ENCODE measurements at places on chromosomes 5 and 9.
A peak's percentile ranks its signal among the peaks of the same experiment; 100 is the strongest.

GRCh38 chr9:137198051-137198901 lies 2.3 kb downstream of the TPRN start:
- no peak for DNase-seq

- DNase-seq, result no peak
Observed at GRCh38 chr5:146425023-146425422, 22.1 kb upstream of the TCERG1 start.

GRCh38 chr5:137837491-137838394 lies 29.9 kb upstream of the MYOT start:
- DNase-seq, result no peak

DNA sequence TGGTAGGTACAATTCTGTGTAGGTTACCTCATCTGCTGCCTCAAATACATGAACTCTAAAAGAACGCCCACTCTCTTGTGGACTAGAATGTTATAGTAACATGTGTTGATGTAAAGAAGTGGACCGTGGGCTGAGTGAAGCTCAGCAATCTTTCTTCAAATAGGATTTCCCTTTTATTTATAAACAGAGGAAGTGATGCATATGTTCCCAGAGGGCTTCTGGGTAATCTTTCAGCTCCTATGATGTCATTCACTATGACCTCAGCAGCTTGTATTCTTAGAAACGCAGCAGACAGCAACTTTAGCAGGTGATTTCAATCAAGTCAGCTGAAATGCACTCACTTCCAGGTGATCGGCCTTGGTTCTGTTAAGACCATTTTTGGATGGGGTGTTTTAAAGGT lies 14.4 kb downstream of the F2RL2 start:
- no peak for DNase-seq

GRCh38 chr5:157533011-157533481 lies 42.5 kb downstream of the ADAM19 start:
- DNase-seq, result no peak

DNA sequence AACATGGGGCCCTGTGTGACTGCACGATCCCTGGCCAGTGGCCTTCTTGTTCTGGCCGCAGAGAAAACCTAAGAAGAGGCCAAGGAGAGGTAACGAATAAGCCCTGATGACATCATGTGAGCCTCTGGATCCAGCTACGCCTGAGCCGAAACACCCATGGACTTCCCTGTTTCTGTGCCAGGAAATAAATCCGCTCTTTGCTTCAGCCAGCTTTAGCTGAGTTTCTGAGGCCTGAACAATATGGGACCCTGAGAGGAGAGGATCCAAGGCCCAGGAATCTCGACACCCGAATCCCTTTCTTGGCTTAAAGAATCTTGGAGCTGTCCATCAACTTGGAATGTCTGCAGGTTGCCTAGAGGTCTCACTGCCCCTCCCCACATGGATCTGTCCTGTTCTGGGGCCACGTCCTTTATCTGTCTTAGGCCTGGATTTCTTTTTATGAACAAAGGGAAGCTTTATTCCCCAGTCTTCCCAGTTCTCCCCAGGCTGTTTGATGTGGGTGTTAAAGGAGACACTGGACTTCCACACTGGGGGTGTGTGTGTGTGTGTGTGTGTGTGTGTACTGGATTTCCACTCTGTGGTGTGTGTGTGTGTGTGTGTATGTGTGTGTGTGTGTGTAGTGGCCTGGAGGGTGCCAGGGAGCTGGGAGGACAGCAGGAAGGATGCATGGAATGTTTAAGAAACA lies 13.7 kb downstream of the IER5L start:
- no peak for DNase-seq

- DNase-seq, result no peak
Observed at GRCh38 chr5:118597543-118597942, 390.8 kb downstream of the DTWD2 start.

- no peak for DNase-seq
Observed at GRCh38 chr9:131658377-131659129, 81.3 kb downstream of the RAPGEF1 start.

DNA sequence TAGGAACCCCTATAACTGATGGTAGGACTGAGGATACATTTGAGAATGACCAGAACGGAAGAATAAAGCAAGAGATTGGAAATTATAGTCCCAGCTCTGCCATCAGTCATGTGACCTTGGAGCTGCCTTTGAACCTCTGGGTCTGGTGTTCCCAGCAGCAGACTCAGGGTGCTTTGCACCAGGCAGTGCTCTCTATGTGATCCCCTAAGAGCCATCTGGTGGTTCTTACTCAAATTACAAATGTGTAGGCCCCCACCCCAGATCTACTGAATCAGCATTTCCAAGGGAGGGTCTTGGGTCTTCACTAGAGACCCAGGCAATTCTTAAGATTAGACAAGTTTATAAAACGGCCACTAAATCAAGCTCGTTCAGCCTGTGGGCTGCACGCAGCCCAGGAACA lies 40.2 kb upstream of the PRDM12 start:
- no peak for DNase-seq

- DNase-seq, result peak; percentile 9
Observed at GRCh38 chr5:172454358-172455086, at the start of gene SH3PXD2B. SH3PXD2B (minus strand) TSS chr5:172454525; CDS start chr5:172454352, 173 bp downstream.

DNA sequence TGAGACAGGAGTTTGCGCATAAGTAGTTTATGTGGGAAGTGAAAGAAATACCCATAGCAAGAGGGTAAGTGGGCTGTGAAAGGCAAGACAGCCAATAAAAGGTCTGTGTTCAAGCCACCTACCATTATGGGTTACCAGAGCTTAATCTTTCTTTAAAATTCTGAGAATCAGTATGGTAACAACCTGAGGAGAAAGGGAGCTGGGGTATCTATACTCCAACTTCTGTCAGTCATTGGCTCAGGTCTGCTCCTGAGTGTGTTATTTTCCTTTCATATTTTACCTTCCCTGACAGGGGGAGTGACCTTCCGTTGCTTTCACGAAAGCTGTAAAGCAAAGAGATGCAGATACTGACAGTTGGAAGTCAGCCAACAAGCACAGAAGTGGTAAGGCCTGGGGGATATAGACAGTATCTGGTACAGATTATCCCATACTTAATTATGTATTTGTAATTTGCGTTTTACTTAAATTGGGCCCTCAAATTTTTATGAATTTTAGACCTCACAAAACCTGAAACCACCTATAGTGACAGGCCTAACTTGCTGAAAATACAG lies 233.4 kb downstream of the RAB3C start:
- DNase-seq, result no peak

DNA sequence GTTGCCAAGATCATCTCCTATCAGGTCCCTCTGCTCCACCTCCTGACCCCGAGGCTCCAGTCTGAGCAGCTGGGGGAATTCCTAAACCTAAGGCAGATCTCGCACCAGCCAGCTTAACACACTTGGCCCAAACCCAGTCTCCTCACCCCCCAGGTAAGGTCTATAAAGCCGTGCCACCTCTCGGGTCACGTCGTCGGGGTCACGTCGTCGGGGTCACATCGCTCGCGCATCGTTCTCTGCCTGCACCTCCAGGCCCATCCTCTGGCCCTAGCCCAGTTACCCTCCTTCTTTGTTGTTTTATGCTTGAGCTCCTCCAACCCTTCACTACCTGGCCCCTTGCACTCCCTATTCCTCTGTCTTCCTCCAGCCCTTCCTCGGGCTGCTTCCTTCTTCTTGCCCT lies 77.2 kb downstream of the CTSL start:
- no peak for DNase-seq

DNA sequence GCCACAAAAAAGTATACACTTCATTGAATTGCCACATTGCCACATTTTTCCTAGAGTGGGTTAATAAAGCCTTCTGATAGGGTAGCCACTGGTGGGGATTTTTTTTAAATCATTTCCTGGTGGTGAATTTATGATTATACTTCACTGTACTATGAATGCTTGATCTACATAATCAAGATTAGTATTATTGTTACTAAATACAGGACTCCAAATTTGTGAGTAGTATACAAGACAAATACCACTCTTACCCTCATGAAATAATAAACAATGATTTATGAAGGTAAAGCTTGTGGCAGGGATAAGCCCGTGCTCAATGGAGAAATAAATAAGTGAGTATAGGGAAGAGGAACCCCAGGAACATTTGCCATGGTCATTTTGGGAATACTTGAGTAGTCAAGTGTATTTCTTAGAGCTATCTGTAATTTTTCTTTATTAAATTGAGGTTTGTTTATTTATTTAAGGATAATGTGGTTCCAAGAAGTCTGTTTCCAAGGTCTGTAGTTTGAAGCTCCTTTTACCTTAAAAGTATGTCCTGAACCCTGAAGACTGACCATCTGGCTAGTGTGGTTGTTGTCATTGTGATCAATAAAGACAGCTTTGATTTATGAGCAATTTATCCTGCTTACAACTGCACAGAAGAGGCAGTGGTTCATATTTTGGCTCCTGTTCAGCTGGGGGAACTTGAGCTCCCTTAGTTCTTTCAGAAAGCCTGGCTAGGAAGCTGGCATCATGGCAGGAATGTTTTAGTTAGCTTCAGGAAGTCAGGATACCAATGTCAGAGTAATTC lies 118.6 kb downstream of the ZSWIM6 start:
- DNase-seq, result no peak

DNA sequence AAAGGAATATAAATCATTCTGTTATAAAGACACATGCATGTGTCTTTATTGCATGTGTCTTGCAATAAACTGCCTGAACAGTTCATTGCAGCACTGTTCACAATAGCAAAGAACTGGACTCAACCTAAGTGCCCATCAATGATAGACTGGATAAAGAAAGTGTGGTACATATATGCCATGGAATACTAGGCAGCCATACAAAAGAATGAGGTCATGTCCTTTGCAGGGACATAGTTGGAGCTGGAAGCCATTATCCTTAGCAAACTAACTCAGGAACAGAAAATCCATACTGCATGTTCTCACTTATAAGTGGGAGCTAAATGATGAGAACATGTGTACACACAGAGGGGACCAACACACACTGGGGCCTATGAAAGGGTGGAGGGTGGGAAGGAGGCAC lies 63.7 kb upstream of the CHD1 start:
- no peak for DNase-seq

DNA sequence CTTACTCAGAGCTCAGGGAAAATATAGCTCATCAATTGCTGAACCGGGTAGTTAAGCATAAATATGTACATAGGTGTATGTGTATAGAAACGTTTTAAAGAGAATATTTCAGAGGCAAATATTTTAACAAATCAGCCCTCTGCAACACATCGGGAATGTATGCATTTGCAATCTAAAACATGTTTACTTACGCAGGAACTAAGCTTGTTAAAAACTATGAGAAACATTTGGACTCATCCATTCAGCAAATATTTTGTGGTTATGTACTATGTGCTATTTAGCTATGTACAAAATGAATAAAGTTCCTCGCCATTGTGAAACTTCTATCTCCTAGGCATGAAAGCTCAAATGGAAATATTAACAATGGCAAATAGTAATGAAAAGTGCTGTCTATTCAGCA lies 469.9 kb downstream of the ARHGEF28 start:
- no peak for DNase-seq

- DNase-seq, result no peak
Observed at GRCh38 chr9:113503131-113503541, 39.6 kb downstream of the RGS3 start.

GRCh38 chr9:128249908-128250838 lies 25.6 kb downstream of the GOLGA2 start:
- peak; percentile 100 for DNase-seq

DNA sequence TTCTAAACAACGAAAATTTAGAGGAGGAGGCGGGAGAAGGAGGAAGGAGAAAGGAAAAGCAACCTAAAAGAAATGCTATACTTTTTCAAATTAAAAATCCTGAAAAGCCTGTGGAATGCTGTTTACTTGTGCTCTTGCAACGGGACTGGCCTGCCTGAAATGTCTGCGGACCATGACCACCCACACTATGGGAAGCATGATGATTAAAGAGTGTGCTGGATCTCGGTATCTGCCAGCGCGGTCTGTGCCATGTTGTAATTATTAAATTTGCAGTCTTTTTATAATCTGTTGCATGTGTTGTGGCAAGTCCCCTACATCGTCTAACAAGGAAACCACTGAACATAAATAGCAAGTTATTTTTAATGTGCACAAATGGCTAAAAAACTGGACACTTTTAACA lies 111.4 kb downstream of the FANCC start:
- no peak for DNase-seq

DNA sequence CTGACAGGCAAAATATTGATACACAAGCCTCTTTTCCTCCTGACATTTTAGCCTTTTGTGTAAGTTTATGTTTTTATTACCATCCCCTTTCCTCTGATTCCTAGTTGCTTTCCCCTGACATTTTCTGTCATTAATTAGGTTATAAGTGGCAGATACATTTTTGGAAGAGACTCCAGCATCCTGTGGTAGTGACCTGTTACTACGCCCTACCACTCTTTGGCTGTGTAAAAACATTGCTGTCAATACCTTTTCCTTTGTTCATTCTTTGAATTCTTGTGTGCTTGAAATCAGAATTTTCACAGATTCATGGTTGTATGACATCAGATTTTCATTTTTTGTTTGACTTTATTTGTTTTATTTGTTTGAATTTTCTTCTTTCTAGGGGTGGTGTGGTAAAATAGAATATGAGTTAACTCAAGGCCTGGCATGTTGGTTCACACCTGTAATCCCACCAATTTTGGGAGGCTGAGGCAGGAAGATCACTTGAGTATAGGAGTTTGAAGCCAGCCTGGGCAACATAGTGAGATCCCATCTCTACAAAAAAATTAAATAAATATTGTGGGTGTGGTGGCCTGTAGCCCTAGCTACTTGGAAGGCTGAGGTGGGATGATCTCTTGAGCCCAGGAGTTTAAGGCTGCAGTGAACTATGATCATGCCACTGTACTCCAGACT lies 43.4 kb downstream of the UBE2R2 start:
- no peak for DNase-seq

DNA sequence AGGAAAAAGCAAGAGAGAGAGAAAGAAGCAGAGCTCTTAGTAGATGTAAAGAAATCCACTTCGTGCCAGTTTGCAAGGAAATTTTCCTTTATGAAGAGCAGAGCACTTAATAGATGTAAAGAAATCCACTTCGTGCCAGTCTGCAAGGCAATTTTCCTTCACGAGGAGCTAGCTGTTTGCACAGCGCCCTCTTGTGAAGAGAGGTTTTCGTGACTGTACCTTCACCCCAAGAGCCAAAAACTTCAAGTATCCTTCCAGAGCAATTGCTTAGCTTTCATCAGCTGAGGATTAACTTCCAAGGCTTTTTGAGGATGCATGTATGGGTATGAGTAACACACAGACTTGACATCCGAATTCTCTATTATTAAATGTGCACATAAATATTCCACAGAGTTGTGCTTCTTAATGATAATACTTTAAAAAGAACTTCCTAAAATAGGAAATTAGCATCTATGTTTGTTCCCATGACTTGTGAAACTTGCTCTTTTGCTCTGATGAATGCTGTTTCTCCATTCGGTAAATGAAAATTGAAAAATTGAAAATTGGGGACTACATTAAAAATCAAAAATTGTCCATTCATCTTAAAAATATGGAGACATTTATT lies 525.6 kb downstream of the PDE4D start:
- peak; percentile 12 for DNase-seq

DNA sequence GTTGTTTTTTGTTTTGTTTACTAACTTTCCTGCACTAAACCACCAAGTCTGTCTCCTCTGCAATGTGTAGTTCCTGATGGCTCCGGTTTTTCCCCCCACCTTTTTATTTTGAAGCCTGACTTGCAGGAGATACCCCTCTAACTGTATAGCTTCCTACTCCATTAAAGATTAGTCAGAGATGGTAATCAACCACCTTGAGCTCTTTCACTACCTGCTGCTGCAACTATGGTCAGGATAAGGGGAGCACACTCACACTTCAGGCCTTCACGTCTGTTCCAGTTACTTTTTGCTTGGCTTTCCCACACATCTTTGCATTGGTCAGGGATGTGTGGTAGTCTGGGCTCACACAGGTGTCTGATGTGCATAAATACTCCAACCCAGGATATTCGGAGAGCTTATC lies 63.4 kb downstream of the NR6A1 start:
- DNase-seq, result no peak

All from stimulated activated CD4-positive, alpha-beta T cell treated with anti-CD3 and anti-CD28 coated beads, Interleukin-1b, Interleukin-23, amount 100 ng/mL, for 1 hour (primary cell).